ENCODE measurements at places on chromosomes 3 and 15.

DNA sequence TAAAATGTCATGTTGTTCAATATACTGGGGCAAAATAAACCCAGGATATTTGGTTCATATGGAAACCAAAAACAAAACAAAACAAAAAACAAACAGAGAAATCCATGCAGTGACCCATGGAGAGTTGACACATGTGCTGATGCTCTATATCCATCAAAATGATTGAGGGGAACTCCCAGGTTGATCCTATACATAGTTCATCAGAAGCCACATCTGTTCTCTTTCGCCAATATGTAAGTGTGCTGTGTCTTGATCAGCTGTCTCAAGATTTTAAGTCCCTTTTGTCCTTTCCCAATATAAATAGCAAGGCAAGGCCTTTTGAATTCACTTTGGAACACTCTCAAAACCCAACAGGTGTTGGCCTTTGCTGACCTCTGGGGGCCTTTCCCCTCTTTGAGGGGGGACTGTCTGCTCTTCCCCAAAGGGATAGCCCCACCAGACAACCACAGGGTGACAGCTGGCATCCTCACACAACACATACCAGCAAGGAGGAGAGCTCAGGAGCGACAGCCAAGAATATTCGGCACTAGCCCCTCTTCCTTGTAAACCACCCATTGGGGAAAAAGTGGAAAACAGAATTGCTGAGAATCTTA, 209.4 kb upstream of the CD96 start:
- DNase-seq = no peak

DNA sequence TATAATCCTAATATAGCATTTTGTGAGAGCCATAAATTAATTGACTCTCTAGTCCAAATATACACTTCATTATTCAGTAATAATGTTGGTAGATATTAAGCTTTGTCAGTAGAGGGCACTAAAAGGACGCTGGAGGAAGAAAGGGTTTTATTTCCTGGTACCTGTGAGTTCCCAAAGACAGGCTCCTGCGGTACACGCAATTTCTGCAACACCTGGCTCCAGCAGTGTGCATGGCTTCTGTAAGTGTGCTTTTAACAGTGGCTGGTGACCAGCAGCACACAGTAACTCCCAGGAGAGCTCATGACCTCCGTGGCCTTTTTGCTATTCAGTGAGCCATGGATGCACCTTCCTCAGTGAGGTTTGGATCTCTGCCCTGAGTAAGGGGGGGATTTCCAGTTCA, 338.3 kb upstream of the ZNF385D start:
- no peak for DNase-seq

GRCh38 chr3:11832981-11833905, 13.4 kb downstream of the TAMM41 start:
- DNase-seq = no peak

GRCh38 chr3:174857301-174857700, 1.8 kb upstream of the NAALADL2 start:
- no peak for DNase-seq

DNA sequence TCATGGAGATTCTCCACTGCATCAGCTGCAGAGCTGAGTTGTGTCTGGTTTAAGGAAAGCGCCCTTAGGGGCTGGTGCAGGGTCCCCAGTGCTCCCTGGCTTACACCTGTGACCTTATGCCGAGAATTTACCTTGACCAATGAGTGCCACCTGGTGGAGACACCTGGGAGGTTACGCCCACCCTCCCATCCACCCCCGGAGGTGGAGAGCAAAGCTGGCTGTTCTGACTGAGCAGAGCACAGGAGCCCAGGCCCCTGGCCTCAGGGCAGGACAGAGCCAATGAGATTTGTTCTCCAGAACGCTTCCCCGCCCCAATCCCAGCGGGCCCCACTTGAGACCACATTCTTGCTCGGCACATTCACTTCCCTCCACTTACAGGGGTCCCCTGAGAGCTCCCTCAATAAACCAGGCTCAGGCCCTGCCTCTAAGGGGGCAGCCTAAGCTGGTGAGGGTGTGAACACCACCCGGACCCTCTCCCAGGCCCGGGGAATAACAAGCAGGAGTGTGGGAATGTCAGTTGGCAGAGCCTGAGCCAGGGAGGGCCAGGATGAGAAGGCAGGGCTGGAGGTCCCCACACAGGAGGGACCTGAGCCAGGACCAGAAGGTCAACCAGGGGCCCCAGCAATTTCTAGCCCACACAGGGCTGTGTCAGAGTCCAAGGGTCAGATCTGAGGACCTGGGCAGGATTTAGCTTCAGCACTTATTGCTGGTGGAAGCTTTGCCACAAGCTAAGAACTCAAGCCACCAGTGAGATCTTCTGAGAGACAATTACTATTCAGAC, 117.1 kb downstream of the TPRA1 start:
- no peak for DNase-seq

- no peak for DNase-seq
Observed at GRCh38 chr15:60941448-60941847, 287.7 kb downstream of the RORA start.

- DNase-seq = no peak
Observed at GRCh38 chr15:42582569-42583375, 7.4 kb downstream of the STARD9 start.

- DNase-seq = no peak
Observed at GRCh38 chr15:96746665-96747064, 416.2 kb downstream of the NR2F2 start.

DNA sequence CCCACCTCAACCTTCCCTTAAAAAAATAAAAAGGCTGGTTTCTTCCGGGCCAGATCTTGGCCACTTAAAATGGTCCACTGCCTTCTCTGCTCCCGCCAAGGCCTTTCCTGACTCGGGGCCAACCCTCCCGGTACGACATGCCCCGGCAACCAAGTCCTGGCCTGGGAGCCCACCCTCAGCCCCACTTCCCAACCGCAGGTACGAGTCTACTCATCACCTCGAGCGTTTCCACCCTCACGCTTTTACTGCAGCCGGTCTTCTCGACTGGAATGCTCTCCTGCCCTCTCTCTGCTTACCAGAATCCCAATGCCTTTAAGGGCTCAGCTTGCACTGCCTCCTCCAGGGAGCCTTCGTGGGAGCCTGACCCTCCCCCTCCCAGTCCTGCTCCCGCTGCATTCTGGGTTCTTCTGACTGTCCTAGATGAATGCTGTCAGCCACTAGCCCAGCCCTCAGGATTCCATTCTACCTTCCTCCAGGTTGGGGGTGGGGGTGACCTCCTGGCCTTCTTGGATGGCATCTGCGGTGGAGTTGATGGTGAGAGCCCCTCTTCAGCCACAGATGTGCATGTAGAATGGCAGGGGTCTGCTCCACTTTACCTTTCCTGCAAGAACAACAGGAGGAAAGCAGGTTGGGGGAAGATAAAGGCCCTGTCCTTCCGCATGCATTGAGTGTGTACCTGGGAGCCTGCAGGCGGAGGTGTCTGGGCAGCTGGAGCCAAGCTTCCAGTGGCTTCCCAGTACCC, 1.1 kb upstream of the CSRNP1 start:
- DNase-seq = no peak

DNA sequence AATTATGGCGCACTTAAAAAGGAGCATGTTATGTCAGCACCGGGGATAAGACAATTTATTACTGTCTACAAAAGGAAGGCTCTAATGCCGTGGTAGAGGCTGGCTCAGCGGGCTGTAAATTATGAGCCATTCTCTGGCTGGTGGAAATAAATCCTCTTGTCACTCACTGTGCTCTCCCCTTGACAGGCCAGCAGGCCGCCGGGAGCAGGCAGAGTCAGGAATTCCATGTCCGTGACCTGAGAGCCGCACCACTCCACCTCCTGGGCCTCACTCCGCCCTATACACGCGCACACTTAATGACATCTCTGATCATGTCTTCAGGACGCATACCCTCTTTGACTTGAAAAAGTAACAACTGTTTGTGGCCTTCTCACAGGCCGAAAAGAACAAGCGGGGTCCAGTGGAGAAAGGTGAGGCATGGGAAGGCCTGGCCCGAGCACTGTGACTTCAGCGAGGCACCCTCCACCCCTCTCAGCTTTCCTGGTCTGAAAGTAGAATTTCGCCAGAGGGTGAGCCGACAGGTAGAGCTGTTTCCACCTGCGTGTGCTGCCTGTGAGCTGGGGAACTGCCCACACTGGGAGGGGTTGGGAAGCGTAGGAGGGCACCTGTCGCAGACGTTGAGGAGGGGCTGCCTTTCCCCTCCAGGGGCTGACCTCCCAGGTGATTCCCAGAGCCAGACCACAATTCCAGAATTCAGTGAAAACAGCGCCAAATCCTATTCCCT, 13.2 kb upstream of the PCSK6 start:
- DNase-seq = no peak

DNA sequence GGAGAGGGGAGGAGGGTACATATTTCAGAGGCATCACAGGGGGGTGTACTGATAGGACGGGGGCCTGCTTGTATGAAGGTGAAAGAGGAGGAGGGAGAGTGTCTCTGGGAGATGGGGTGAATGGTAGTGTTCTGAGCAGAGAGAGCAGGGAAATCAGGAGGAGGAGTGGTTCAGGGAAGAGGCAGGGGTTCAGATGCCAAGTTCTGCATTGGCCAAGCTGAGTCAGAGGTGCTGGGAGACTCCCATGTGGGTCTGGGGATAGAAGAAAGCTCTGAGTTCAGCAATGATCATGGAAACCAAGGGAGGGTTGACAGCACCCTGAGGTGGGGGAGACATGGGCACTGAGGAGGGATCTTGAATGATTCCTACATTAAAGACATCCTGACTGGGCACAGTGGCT, 3.0 kb downstream of the CYP8B1 start:
- no peak for DNase-seq

GRCh38 chr15:75185271-75186029, 16.2 kb upstream of the C15orf39 start:
- no peak for DNase-seq

- no peak for DNase-seq
Observed at GRCh38 chr3:103127737-103128136, 692.9 kb downstream of the ZPLD1 start.

DNA sequence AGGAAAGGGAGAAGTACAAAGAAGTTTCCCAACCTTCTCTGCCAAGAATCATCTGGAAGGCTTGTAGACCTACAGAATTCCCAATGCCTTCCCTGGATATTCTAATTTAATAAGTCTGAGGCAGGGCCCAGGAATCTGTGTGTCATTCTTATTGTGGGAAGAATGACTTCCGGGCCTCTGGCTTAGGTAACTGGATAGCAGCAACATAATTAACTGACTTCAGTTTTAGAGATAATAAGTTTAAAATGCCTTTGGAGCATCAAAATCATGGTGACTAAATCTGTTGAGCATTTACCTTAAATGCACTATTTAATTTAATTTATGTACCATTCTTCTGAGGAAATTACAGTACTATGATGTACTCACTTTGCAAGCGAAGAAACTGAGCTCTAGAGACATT, 44.3 kb upstream of the TM4SF1 start:
- no peak for DNase-seq

GRCh38 chr15:83365370-83365938, 81.0 kb upstream of the BNC1 start:
- DNase-seq = peak; percentile 14

DNA sequence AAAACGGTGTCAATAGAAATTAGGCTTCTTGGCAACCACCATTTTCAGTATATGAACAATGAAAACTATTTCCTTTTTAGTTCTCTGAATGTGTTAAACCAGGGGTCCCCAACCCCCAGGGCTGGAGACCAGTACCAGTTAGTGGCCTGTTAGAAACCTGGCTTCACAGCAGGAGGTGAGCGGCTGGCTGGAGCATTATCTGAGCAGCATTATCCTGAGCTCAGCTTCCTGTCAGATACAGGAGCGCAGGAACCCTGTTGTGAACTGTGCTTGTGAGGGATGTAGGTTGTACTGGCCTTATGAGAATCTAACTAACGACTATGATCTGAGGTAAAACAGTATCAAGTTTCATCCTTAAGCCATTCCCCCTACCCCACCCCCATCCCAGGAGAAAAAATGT, 328.7 kb downstream of the ZBBX start:
- no peak for DNase-seq

GRCh38 chr3:154378311-154378710, 51.7 kb downstream of the GPR149 start:
- DNase-seq = no peak

GRCh38 chr15:52294881-52295420, 653 bp downstream of the MYO5C start:
- DNase-seq = no peak

DNA sequence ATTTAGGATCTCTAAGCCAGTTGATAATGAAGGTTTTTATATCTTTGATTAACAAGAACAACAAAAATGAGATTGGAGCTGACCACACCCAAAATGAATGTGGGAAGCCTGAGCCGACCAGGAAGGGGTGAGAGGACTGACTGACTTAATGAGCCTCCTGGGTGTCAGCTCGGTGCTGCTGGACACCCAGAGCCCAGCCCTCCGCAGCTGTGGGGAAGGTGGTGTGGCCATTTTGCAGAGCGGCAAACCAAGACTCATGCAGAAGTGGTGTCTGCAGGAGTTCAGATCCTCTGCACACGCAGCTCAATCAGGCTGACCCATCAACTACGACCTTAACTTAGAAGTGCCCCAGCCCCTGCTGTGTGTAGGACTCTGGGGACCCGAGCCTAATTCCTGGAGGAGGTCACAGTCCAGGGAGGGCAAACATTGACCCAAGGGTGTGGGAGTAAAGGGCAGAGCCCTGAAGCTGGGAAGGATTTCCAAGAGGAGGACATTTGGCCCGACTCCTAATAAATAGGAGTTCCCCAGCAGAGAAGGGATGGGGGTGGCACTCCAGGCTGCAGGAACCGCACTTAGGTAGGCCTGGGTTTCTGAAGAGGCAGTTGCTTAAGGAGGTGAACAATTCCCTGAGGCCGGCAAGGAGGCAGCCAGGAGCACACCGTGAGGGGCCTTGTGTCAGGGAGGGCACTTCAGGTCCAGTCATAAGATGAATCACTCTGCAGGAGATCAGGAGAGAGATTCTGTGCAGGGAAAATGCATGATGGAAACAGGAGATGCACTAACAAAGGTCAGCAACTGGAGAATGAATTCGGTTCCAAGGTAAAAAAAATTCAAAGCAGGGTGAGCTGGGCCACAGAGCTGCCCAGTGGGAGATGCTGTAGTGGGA, 197.1 kb upstream of the TPM1 start:
- no peak for DNase-seq

- DNase-seq = no peak
Observed at GRCh38 chr3:195129644-195130492, 141.1 kb downstream of the XXYLT1 start.

- DNase-seq = no peak
Observed at GRCh38 chr3:195146131-195146530, 124.8 kb downstream of the XXYLT1 start.

DNA sequence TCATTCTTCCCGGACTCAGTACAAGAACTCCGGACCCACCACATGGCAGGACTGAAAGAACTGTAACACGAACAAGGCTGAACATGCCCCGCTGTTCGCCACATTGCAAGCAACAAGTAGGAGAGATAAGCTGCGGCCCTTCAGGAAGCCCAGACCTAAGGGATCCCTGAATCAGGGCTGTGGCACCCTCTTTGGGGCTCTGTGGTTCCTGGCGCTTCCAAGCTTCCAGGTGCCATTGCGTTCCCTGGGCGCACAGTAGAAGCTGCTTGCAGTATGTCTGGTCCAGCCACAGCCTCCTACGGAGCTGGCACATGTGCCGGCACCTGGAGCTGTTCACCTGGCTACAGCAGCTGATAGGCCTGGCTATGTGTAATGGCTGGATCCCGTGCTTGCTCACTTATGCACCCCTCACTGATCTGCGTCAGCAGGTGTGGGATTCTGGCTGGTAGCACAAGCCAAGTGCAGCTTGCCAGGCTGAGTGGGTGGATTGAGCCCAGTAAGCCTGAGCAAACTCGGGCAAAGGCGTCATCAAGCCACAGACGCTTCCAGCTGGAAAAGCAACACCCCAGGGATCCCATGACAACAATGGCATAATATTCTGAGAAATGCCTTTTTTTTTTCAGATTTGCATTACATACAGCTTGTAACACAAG, 748.6 kb upstream of the GBE1 start:
- DNase-seq = no peak
